ENCODE measurements at places on chromosomes 6 and 20. TPM values are rescaled to one million over a fixed set of nuclear protein-coding genes. Genes with fewer than 3 reads are reported as not detected.

- no peaks in the 10 kb centered on the region for H3K27me3 ChIP-seq
- peak; percentile 84 for DNase-seq
- peak overlapping the region; percentile 3 for H3K27ac ChIP-seq
These were observed 87.2 kb downstream of the PRND start for GRCh38 chr20:4808872-4809271.

- no peak overlapping the region for H3K27ac ChIP-seq
- H3K36me3 ChIP-seq, result no peaks in the 10 kb centered on the region
- peaks cover 11% of the 10 kb centered on the region for H3K4me1 ChIP-seq
- no peak overlapping the region for H3K4me3 ChIP-seq
- no peaks in the 10 kb centered on the region for H3K27me3 ChIP-seq
These were observed 36.2 kb downstream of the SF3B5 start for GRCh38 chr6:144059139-144059538.

DNA sequence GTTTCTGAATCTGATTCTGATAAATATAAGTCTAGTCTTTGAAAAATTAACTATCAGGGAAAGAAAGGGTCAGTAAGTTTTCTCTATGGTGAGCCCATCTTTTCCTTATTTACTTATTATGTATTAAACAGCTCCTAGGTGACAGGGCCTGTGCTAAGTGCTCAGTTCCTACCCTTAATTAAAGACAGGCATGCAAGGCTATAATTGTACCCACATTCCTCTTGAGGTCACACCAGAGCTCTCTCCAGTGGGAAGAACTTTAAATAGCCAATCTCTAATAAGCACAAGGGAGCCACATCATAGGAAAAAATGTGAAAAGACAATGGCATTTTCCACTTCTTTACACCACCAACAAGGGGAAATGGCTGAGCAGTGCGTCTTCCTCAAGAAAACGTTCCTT lies 421.8 kb upstream of the SLC35B3 start:
- no peak overlapping the region for H3K4me3 ChIP-seq
- DNase-seq, result no peak
- H3K36me3 ChIP-seq, result no peaks in the 10 kb centered on the region
- no peaks in the 10 kb centered on the region for H3K27me3 ChIP-seq
- no peaks in the 10 kb centered on the region for H3K4me1 ChIP-seq

The SLC26A8 gene
- total RNA-seq, result not detected

DNA sequence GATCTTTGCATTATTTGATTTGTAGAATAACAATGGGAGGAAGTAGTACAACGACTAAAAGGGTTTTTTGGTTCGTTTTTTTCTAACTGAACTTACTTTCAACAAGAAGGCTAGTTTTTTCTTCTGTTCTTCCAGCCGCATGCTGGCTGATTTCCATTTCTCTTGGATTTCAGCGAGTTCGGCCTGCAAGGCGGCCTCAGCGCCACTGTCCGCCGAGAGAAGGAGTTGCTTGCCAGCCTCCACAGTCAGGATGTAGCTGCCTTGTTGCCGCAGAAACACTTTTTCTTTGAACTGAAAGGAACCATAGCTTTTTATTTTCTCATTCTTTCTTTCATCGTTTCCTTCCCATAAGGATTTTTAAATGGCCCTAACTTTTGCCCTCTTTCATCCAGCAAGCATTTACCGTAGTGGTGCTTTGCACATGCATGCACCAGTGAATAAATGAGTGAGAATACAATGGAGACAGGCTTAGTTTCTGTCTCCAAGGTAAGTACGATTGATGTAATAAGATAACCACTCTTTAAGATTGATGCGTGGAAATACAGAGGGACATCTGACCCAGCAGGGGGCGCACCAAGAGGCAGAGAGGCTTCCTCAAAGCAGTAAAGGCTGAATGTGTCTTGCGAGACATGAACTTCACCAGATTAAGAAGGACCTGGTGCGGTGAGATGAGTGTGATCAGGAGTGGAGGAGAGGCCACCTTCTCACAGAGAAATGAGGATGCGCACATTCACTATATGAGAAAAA lies 398.8 kb downstream of the ESR1 start:
- no peaks in the 10 kb centered on the region for H3K27me3 ChIP-seq
- no peak overlapping the region for H3K4me3 ChIP-seq
- peaks cover 30% of the 10 kb centered on the region for H3K4me1 ChIP-seq
- no peaks in the 10 kb centered on the region for H3K36me3 ChIP-seq

- peaks cover 14% of the 10 kb centered on the region for H3K4me1 ChIP-seq
- H3K36me3 ChIP-seq, result no peaks in the 10 kb centered on the region
- no peaks in the 10 kb centered on the region for H3K27me3 ChIP-seq
- H3K27ac ChIP-seq, result no peak overlapping the region
- no peak for DNase-seq
These were observed 9.0 kb upstream of the TULP4 start for GRCh38 chr6:158303210-158303731.

GRCh38 chr6:18178960-18179615 lies 23.9 kb downstream of the KDM1B start:
- no peak for DNase-seq
- no peaks in the 10 kb centered on the region for H3K4me1 ChIP-seq
- no peaks in the 10 kb centered on the region for H3K36me3 ChIP-seq
- H3K27ac ChIP-seq, result no peak overlapping the region
- no peak overlapping the region for H3K4me3 ChIP-seq

The SASH1 gene
- 86.4 TPM for total RNA-seq

DNA sequence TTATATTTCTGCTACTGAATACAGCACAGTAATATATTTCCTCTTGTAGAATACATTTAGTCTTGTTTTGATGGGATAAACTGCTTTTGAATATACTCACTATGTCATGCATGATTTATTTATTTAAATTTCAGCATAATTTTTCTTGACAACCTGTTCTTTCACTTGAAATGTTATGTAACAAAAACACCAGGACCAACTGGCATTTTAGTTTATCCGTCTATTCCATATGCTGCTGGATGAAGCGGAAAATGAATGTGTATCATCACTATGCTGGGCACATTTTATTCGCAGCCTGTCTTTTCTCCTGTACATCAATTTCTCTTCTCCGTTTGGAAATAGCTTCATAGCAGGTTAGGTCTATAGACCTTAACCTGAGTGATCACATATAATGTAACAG lies 206.8 kb upstream of the PLCB4 start:
- H3K4me1 ChIP-seq, result no peaks in the 10 kb centered on the region
- no peaks in the 10 kb centered on the region for H3K36me3 ChIP-seq
- H3K27ac ChIP-seq, result no peak overlapping the region
- DNase-seq, result no peak
- no peaks in the 10 kb centered on the region for H3K27me3 ChIP-seq

DNA sequence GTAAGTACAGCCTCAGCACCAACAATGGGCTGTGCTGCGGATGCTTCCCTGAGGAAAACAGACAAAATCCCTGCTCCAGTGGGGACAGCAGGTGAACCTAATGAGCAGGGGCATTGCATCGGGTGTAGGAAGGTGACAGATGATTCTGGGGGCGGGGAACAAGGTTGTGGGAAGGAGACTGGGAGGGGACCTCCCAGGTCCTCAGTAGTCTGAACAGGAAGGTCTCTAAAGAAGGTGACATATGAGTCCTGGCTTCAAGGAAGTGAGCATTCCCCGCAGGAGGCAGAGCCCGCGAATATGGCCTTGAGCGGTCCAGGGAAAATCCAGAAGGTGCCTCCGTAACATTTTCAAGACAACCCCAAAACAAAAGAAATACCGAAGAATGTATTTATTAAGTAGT lies 19.4 kb downstream of the ULBP1 start:
- no peak overlapping the region for H3K27ac ChIP-seq
- DNase-seq, result no peak
- H3K4me1 ChIP-seq, result no peaks in the 10 kb centered on the region
- no peak overlapping the region for H3K4me3 ChIP-seq

The SS18L1 gene
- 25.3 TPM for total RNA-seq

The DNAAF9 gene
- total RNA-seq, result 18.4 TPM

- H3K4me1 ChIP-seq, result peaks cover 7% of the 10 kb centered on the region
- H3K27me3 ChIP-seq, result no peaks in the 10 kb centered on the region
- H3K4me3 ChIP-seq, result peak overlapping the region; percentile 55
- DNase-seq, result no peak
These were observed 2.4 kb downstream of the LAMA2 start for GRCh38 chr6:128885381-128885780.

GRCh38 chr6:167987396-167988153 lies 9.9 kb upstream of the KIF25 start:
- H3K27me3 ChIP-seq, result no peaks in the 10 kb centered on the region
- H3K4me3 ChIP-seq, result no peak overlapping the region
- no peak overlapping the region for H3K27ac ChIP-seq
- no peaks in the 10 kb centered on the region for H3K36me3 ChIP-seq
- peak; percentile 44 for DNase-seq
- no peaks in the 10 kb centered on the region for H3K4me1 ChIP-seq

The PLAGL1 gene
- total RNA-seq, result 23.1 TPM

DNA sequence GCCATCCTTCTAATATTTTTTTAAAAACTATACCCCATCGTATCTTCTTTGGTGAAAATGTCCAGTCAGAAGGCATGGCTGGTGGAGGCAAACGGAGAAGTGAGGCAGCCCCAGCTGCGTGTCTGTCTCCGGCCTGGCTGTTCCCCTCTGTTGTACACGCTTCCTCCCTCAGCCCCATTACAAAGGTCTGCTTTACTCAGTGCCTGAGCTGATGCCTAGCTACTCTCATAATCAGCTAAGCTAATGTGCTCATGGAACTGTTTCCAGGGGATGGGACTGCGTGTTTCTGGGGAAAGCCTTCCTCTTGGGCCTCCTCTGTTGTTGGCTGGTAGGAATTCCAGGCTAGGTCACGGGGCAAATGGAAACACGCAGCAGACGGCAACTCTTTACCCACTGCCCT lies 67.3 kb downstream of the PPP1R3G start:
- H3K27ac ChIP-seq, result no peak overlapping the region
- no peaks in the 10 kb centered on the region for H3K36me3 ChIP-seq
- H3K4me1 ChIP-seq, result peaks cover 8% of the 10 kb centered on the region
- H3K4me3 ChIP-seq, result no peak overlapping the region
- no peaks in the 10 kb centered on the region for H3K27me3 ChIP-seq
- DNase-seq, result no peak

DNA sequence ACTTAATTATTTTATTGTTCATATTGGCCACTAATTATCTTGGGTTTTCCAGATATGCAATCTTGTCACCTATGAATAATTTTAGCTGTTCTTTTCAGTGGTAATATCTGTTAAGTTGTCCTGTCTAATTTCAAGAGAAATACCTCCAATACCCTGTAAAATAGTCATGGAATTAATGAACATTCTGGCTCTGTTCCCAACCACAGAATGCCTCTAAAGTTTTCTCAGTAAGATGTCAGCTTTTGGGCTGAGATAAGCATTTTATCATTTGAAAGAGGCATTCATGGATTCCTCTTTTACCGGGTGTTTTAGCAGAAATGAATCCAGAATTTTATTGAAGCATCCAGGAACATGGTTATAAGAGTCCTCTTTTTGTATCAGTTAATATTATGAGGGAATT lies 109.3 kb downstream of the WDR27 start:
- no peaks in the 10 kb centered on the region for H3K4me1 ChIP-seq

DNA sequence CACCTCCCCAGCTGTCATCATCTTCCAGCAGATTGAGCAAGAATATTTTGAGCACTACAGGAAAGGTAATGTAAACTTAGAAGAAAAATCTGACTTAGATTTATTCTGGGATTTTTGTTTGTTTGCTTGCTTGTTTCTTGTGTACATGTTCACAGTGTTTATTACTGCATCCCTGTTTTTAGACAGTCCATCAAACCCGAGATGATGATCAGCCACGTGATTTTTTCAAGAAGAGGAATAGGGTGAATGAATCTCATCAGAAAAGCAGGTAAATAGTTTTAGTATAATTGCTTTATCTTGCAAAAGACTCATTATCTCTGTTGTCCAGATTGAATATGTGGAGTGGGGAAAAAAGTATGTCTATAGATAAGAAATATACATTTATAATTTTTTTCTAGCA lies 2.1 kb downstream of the FAM217B start:
- DNase-seq, result no peak
- no peak overlapping the region for H3K27ac ChIP-seq
- peaks cover 50% of the 10 kb centered on the region for H3K4me1 ChIP-seq
- H3K36me3 ChIP-seq, result peaks cover 20% of the 10 kb centered on the region
- H3K4me3 ChIP-seq, result no peak overlapping the region

The SMPDL3A gene
- 44.7 TPM for total RNA-seq

The DAAM2 gene
- total RNA-seq, result 22.1 TPM

DNA sequence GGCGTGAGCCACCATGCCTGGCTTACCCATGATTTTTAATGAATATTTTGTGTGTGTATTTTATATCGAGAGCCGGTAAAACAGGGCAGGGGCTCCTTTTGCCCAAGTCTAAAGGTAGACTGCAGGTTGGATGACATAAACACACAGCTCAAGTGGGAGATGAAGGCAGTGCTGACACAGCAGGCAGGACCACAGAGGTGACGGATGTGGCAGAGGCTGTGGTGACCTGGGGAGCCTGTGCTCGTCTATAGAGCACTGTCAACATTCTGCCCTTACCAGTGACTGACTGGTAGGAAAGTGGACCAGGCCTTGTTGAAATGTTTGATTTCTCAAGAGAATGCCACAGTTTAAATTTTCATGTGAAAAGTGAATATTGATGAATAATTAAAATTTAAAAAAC lies 137.5 kb downstream of the ZFP64 start:
- H3K27me3 ChIP-seq, result no peaks in the 10 kb centered on the region
- no peaks in the 10 kb centered on the region for H3K4me1 ChIP-seq
- H3K36me3 ChIP-seq, result no peaks in the 10 kb centered on the region
- no peak overlapping the region for H3K4me3 ChIP-seq
- H3K27ac ChIP-seq, result no peak overlapping the region
- no peak for DNase-seq

DNA sequence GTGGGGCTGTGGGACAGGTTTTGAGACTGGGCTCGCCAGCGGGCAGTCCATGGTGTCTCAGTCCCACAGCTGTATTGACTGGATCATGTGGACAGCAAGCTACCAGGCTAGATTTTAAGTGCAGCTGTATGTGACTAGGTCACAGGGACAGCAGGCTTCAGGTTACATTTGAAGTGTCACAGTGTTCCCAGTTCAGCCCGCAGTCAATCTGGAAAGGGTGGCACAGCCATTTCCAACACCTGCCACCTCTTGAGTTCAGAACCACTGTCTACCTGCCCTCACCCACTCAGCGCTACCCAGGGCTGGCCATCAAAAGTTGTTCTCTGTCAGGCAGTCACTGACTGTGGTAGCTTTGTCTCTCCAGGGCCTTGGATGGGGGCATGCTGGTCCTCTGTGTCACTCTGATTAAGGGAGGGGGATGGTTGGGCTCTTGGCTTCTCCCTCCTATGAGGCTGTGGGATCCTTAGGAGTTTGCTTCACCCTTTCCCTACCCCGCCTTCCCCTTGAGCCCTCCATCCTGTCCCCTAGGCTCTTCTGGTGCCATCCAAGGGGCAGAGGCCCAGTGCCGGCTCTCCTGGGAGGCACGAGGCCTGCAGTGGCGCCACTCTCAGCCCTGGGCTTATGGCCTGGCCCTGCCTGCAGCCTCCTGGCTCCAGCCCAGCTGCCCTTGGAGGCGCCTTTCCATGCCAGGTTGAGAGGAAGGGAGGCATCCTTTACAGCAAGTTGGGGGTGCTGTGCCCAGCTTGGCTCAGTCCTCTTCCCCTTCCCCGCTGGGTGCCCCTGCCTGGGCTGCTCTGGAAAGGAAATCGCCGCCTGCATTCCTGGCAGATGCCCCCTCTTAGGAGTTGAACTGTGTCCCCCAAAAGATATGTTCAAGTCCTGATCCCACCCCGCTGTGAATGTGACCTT lies 44.9 kb downstream of the PNLDC1 start:
- H3K4me3 ChIP-seq, result no peak overlapping the region
- no peaks in the 10 kb centered on the region for H3K4me1 ChIP-seq
- DNase-seq, result no peak
- H3K36me3 ChIP-seq, result no peaks in the 10 kb centered on the region

The OPRM1 gene
- total RNA-seq, result 0.98 TPM
